Ureter (tissue), 1 donor: ENCODE measurements at places on chromosomes 4 and X.

DNA sequence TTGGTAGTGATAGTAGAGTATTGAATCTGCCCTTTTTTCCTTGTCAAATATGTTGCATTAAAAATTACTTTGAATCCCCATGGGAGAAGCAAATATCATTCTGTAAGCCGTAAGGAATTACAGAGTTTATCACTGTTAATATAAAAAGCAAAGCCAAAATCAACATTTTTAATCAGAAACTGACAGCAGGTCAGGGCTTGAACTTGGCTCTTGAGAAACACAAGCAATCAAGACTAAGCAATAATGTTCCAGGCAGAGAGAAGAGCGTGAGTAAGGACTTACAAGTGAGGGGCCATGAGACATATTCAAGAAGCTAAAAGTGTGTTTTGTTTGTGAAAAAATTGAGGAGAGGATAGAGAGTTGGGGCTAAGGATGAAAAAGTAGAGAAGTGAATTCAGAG, 68.2 kb downstream of the ARHGAP6 start:
- DNase-seq = no peak

GRCh38 chrX:18574591-18574990, 97.3 kb downstream of the RS1 start:
- DNase-seq = no peak

GRCh38 chr4:105758958-105759357, 50.4 kb downstream of the GSTCD start:
- DNase-seq = no peak

GRCh38 chrX:101407748-101408531, at the start of the genes GLA and HNRNPH2:
Gene GLA, minus strand, starts transcription at chrX:101407925. Its CDS starts 22 bp downstream, at chrX:101407903.
Gene HNRNPH2, plus strand, starts transcription at chrX:101408222. Its CDS starts 3,767 bp downstream, at chrX:101411989.
- DNase-seq = peak; percentile 92

GRCh38 chr4:114423582-114423981, 175.0 kb upstream of the UGT8 start:
- no peak for DNase-seq

DNA sequence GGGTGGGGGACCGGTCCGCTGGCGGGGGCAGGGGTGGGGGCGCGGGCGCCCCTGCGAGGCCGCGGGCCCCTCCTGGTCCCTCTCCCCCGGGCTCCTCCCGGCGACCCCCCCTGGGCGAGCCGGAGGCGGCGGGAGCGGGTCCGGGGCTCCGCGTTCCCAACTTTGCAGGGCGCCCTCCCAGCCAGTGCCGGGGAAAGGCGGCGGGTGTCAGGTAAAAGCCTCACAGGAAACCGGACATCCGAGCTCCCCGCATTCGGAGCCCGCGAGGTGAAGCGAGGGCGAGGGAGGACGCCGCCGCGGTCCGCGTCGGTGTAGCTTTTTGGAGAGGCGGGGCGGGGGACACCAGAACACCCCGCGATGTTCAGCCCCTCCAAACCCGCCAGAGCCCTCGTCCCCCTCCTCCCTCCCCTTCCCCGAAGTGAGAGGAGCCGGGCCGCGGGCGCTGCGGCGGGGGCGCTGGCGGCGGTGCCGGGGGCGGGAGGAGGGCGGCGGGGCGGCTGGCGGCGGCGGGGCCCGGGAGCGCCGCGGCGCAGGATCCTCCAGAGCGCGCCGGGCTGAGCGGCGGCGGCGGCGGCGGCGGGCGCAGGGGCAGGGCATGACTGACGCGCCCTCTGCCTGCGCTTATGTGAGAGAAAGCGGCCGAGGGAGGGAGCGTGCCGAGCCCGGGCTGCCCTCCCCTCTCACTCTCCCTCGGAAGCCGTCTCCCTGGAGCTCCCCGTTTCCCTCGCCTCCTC, at the start of gene VEGFC:
TSS of gene VEGFC (minus strand) at position 597 of the 734 bp plus-strand sequence. CDS start 611 bp downstream, outside the sequence.
- DNase-seq = peak; percentile 59

- DNase-seq = no peak
These were observed 97.0 kb upstream of the LNX1 start for GRCh38 chr4:53688186-53688790.
